SHP77 treated with DMSO at 0.1 percent for 48 hours (cell line): ENCODE measurements at places on chromosomes 7 and 10.

- DNase-seq = no peak
Observed at GRCh38 chr7:22427855-22428254, 70.9 kb upstream of the RAPGEF5 start.

DNA sequence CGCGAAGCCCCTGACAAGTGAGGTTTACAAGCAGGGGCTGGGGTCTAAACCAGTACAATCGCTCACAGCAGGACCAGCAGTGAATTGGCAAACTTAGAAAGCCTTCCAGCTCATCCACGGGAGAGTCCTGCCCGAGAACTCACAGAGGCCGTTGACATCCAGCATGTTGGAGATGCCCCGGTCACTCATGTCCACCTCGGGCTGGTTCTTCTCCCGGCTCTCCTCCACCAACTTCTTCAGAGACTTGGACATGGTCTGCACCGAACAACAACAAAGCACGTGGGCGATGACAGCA, 447 bp downstream of the RSU1 start:
- no peak for DNase-seq

GRCh38 chr7:124915242-124915641, 14.4 kb downstream of the POT1 start:
- no peak for DNase-seq

DNA sequence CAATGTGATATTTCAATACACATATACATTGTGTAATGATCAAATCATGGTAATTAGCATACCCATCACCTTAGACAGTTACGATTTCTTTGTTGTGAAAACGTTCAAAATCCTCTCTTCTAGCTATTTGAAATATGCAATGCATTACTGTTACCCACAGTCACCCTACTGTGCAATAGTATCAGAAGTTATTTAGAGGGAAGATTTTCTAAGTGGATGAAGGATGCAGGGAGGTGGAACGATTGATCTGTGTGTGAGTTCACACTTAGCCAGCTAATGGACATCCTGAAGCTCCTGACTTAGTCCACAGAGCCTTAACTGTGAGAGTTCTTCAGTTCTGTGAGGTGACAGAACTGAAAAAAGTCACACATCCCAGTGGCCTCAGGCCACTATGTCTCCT, 97.2 kb upstream of the LAMB4 start:
- no peak for DNase-seq

DNA sequence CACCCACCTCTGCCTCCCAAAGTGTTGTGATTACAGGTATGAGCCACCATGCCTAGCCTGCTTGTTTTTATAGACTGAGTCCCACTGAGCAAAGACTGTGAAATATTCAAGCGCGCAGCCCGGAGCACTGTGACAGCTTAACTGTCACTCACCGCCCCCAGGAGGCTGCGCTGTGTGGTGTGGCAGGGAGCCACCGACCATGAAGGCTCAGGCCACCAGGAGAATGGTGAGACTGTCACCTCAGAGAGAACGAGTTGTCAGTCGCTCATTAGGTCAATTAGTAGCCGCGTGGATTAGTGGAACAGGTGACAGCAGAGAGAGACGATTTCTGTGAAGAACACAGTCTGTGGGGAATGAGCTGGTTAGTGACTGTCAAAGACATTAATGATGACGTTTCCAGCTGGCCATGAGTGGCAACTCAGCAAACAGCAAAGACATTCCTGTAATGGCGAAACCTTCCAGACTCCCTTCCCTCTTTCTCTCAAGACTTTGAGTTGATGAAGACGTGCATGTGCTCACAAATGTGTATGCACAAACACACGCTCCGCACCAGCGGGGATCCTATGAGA, 64.5 kb downstream of the CYCS start:
- no peak for DNase-seq

DNA sequence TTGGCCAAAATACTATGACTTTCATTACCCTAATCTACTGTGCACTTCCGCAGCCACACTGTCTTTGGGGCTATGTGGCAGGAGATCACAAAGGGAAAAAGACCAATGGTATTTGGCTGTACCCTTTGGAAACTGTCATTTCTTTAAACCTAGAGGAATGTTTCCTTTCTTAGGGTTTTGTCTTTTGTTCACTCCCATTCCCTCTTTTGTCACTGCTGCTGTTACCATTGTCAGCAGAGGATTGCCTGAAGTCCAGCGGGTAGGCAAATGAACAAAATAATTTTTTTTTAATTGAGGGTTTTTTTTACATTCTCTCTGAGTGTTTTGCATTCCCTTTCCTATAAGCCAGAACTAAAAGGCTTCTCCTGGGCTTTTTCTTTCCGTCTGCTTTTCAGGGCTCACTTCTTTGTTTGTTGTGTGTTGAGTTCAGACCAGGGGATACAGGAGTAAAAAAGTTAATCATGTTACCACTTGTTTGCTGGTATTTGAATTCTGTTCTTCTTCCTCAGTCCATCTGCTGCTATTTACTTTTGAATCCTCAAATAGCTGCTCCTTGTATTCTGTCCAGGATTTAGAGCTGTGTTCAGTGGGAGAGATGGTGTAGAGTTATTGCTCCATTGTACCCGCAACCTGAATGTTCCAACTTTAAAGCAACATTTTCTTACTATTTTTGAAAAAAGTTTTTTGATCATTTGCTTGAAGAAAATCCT, 374.6 kb downstream of the SUGCT start:
- DNase-seq = no peak

DNA sequence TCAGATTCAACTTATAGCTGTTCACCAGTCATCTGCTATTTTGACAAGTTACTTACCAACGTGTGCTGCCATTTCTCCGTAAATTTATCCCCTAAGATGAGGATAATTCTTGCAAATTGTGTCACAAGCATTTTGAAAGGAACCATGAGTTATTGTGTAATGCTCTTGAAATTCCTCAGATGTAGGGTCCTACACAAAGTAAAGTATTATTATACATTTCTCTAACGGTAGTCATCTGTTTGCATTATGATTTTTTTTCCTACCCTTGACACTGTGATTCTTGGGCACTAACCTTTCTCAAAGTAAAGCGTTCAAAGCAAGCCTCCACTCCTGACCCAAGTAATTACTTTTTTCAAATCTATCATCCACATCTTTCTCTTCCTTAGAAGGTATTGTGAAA, 8.1 kb downstream of the HERC4 start:
- no peak for DNase-seq

- no peak for DNase-seq
Observed at GRCh38 chr10:50436805-50437204, 185.5 kb upstream of the ASAH2 start.

- DNase-seq = no peak
Observed at GRCh38 chr7:93720106-93720505, 145.6 kb upstream of the CALCR start.
